T-helper 1 cell (primary cell): ENCODE measurements at places on chromosomes 4 and X.

GRCh38 chr4:113383111-113383785, 333.8 kb downstream of the ANK2 start:
- DNase-seq = no peak

DNA sequence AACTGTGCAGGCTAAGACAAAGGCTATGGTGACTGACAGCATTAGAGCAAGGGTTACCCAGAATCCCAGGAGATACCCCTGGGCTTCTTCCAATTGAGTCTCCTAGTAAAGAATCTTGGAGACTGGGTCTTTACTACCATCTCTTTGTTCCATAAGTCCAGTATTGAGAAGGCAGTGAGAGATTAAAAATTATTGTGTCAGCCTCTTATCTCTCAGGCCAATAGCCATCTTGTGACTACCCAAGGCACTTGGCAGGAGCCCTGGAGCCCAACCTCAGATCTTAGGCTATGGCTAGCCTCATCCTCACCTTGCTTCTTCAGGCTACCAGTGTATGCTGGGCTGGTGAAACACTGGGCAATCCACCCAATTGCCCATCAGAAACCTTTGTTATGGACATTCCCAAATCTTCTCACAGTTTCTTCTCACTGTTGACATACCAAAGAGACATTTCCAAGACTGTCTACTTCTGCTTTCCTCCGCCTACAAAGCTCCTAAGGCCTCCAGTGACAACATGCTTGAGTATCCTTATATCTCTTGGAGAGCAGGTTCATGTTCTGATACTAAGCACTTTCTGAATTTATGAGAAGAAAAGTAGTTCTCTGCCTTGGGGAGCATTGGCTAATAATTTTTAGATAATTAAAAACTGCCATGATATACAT, 76.3 kb upstream of the STIM2 start:
- DNase-seq = no peak

DNA sequence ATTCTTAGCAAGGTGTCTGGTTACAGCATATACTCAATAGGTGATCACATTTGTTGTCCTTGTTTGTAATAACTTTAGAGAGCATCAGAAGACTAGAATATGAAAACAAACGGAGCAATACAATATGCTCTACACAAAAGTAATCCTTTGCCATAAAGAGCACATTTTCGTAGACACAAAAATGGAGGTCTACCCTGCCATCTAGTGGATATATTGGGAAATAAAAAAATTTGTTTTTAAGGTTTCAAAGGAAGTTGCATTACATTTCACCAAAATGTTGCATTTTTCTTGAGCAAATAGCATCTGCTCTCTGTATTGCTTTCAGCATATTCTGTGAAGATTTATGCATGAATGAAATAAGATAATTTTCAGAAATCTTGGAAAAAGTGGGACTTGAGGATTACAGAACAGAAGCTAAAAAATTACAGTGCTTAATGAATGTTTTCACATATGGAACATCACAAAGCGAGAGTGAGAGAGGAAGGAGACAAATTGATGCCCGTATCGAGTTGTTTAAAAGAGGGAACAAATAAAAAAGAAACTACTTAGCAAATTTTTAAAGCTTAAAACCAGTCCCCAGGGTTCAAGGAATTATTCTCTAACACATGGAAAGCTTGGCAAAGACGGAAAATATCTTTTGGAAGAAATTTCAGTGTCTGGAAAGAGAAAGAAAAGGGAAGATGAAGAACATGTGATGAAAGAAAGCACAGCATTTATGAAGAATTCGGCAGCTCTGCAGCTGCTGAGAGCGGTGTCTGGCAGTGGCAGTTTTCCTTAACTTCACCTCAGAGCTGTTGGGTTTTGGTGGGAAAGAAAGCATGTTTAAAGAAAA, 390.1 kb downstream of the ANKRD50 start:
- DNase-seq = no peak

GRCh38 chr4:101238706-101239105, 108.6 kb downstream of the PPP3CA start:
- no peak for DNase-seq

- no peak for DNase-seq
These were observed 835 bp downstream of the TMEM185A start for GRCh38 chrX:149630681-149631233.

DNA sequence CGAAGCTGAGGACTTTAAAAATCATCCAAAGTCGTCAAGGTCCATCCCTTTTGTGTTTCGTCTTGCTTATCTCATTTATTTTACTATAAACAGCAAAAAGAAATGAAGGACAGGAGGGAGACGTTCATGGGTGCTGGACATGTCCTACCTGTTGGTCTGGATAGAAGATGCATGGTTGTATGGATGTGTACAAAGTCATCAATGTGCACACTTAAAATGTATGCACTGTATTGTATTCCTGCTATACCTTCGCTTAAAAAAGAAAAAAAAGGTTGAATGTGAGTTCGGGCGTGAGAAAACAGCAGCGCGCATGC, 313 bp upstream of the BLOC1S4 start:
- DNase-seq = no peak

DNA sequence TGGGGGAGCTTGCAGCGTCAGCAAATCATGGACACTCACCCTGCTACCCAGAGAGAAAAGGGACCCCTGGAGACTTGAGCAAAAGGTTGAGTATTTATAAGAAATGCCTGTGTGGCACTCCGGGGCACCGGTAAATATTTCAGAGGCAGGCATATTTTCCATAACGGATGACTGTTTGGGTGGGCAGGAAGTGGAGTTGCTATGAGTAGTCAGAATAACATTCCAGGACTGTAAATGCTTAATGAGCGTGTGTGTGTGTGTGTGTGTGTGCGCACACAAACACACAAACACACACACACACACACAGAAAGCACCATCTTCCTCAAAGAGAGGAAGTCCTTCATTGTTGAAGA, 74.6 kb downstream of the MXRA5 start:
- no peak for DNase-seq

- DNase-seq = no peak
These were observed 88.4 kb downstream of the WDFY3 start for GRCh38 chr4:84878090-84878489.

GRCh38 chr4:168221301-168221700, 97.3 kb downstream of the DDX60 start:
- no peak for DNase-seq

DNA sequence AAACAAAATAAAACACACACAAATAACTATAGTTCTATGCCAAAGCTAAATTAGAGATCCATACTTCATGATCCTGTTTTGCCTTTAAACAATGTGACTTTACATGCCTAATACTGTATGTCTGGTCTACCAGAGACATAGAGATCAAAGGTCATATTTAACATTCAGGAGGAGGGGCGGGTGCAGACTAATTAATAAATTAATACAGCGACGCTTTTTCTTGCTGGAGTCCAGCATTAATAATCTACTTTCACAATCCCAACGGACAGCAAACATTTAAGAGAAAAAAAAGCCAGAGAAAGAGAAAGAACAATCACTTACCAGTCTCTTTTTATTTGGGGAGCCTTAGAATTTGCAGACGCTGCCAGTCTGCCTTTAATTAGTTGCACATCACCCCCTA, 509 bp downstream of the CXXC4 start:
- no peak for DNase-seq

- no peak for DNase-seq
These were observed 388.0 kb upstream of the GALNT7 start for GRCh38 chr4:172780566-172781081.

DNA sequence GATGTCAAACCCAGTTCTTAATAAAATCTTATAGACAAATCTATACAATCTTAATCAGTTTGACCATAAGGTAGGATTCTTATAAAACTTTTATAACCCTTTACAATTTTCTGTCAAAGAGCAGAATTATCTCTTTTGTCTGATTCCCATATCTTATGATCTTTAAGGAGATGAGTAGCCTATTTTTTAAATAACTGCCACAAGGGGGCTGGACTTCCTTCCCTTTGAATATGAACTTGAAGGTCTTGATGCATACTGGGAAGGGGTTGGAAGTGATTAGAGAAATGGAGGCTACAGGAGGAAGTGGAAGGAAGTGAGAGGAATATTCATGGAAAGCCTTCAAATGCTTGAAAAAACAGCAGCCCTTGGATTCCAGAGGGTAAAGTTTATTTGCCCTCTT, 111.1 kb downstream of the APOOL start:
- DNase-seq = no peak

DNA sequence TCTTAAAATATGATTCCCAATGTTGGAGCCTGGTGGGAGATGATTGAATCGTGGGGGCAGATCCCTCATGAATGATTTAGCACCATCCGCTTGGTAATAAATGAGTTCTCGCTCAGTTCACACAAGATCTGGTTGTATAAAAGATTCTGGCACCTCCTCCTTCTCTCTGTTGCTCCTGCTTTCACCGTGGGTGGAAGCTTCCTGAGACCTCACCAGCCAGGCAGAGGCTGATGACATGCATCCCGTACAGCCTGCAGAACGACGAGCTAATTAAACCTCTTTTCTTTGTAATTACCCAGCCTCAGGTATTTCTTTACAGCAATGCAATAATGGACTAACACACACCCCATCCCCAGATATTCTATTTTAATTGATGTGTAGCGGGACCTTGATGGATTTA, 162.2 kb downstream of the NPFFR2 start:
- no peak for DNase-seq

DNA sequence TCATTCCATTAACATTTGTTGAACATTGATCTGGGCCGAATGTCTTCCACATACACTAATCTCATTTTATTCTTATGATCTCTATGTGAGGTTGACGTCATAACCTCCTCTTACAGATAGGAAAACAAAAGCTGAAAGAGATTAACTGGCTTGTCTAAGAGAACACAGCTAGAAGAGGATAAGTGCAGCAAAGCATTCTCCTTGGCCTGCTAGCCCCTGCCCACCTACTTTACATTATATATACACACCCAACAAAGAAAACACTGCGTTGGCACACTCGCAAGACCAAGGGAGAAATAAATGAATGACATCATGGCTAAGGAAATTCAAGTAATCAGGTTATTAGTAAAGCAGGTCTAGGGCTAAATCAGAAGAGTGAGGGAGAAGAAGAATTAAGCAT, 138.4 kb downstream of the PARM1 start:
- DNase-seq = no peak

GRCh38 chr4:152909901-152910300, 26.2 kb upstream of the FHDC1 start:
- DNase-seq = no peak

DNA sequence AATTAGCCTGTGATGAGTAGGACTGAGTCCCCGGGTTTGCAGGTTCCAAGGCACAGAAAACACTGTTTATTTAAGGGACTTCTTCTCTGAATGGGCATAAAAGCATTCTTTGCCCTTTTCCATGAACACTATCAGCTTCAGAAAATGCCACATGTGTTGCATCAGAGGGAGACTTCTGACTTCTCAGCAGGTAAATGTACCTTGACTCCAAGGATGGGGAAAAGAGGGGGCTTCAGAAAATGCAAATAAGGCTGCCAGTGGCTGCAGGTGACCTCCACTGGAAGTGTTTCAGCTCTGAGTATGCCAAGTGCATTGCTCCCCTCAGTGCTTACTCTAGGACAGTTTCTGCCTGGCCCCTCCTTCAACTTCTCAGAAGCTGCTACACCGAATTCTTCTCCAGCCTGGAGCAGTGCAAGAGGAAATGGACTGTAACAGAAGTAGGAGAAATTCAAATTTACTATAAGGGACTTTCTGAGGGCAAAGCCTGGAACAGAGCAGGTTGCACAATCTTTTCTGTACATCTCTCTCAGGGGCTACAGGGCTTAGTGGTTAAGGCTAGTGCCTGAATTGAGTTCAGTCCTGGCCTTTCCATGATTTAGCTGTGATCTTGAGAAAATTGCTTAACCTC, 233.2 kb downstream of the PTTG2 start:
- no peak for DNase-seq

- DNase-seq = no peak
These were observed 85.9 kb upstream of the HELT start for GRCh38 chr4:184932343-184932742.

- no peak for DNase-seq
These were observed 62.5 kb downstream of the NSD2 start for GRCh38 chr4:1933700-1934099.

DNA sequence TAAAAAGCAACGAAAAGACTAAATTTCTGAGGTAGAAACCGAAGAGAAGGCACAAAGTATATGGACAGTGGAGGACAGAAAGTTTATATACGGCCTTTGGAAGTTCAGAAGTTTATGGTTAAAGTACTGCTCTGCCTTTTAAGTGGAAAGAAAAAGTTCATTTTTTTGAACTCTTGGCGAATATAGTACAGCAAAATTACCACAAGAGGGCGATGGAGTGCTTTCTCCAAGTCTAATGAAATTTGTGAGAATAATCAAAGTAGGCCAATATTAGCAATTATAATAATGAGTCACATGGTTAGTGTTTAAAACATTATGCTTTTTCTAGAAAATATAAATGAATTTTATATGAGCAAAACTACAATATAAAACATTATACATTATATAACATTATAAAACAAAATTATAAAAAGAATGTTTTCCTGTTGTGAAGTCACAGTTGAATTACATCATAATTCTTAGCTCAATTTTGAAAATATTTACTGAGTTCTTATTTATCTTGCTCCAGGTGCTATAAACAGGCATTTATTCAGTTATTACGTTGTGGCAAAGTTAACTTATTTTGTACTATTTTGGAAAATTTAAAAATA, 136.2 kb upstream of the BMPR1B start:
- DNase-seq = no peak

- no peak for DNase-seq
These were observed 16.5 kb downstream of the MCF2 start for GRCh38 chrX:139691493-139691842.

GRCh38 chr4:38868059-38868960, 704 bp downstream of the FAM114A1 start:
- DNase-seq = no peak

GRCh38 chr4:14659286-14659685, 343.0 kb upstream of the CPEB2 start:
- DNase-seq = no peak

DNA sequence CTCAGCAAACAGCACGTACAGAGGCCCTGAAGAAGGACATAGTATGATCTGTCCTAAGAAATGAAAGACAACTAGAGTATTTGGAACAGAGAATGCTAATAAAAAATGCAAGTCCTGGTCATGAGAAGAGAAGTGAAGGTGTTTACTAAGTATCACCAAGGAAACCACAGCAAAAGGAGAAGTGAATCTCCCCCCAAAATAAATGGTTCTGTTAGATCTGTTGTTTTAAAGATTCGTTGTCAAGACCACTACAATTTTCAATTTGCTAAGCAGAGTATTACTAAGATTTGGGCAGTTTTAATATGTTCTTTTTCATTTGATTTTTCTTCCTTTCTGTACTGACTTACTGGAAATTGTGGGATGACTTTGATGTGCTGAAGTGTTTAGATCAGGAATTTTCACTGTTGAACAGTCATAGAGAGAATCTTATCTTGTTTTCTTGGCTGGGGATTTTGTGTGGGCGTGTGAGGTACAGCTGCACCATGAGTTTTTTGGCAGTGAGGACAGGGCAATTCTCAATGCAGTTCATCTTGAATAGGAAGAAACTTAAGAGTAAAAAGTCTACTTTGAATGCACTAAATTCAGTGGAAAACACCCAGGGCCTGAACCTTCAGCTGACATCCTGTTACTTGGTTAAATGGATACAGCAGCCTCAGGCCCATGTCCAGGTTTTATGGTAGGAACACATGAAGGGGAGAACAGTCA, 132.2 kb downstream of the STIM2 start:
- DNase-seq = no peak

GRCh38 chrX:153969904-153970356, 1.7 kb downstream of the HCFC1 start:
- DNase-seq = no peak
